Stimulated activated CD4-positive, alpha-beta T cell treated with anti-CD3 and anti-CD28 coated beads, Interleukin-1b, Interleukin-23, amount 100 ng/mL, for 1 hour (primary cell): ENCODE measurements at places on chromosomes 3 and 15.

GRCh38 chr3:188516515-188516914 lies 362.6 kb downstream of the LPP start:
- no peak for DNase-seq

DNA sequence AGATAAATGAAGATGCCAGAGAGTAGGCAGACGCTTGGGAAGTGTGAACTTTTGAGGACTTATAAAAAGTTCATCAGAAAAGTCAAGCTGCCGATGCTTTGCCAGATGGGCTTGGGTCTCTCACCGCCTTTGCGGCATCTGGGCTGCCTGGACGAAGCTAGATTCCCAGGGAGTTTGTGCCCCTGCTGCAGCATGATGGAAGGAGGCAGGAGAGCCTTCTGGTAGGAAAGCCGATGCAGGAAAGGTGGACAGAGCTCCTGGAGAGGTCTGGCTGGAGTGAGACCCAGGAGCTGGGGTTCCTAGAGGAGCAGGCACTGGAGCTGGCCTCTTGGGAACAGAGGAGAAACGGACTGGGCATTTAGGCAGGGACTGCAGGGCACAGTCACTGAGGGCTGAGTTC lies 51.9 kb upstream of the ATP2B2 start:
- DNase-seq: no peak

- no peak for DNase-seq
These were observed 305.0 kb upstream of the C2CD4B start for GRCh38 chr15:62469874-62470688.

- DNase-seq: no peak
These were observed 56.3 kb upstream of the CHD2 start for GRCh38 chr15:92843814-92844213.
